ENCODE measurements at places on chromosomes 2 and 18.

GRCh38 chr18:8133888-8134287 lies 475.3 kb upstream of the RAB12 start:
- no peak for DNase-seq

- no peak for DNase-seq
Observed at GRCh38 chr2:125254010-125254409, 1228.9 kb downstream of the CNTNAP5 start.

DNA sequence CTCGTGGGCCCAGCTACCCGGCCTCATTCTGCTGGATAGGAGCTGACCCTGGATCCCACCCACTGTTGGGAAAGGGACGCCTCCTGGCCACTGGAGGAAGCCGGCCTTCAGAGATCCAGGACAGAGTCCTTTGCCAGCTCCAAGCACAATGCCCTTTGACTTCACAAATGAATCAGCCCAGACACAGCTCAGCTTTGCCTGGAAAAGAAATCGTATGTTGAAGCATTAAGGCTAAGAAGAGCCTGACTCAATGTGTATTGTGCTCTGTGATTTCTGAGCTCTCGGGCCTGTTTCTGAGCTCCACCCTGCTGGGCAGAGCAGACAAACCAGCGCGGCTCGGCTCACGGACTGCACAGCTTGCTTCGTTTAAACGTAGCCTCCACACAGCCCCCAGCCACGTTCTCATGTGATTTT lies 162.9 kb upstream of the APCDD1 start:
- DNase-seq: no peak

- no peak for DNase-seq
Observed at GRCh38 chr2:240250985-240251847, 110.8 kb upstream of the OTOS start.

- DNase-seq: no peak
Observed at GRCh38 chr2:235854276-235854675, 313.9 kb downstream of the GBX2 start.
